Upper lobe of right lung (tissue), 1 donor: ENCODE measurements at places on chromosomes 4 and X. TPM values are rescaled to one million over a fixed set of nuclear protein-coding genes. Genes with fewer than 3 reads are reported as not detected.

DNA sequence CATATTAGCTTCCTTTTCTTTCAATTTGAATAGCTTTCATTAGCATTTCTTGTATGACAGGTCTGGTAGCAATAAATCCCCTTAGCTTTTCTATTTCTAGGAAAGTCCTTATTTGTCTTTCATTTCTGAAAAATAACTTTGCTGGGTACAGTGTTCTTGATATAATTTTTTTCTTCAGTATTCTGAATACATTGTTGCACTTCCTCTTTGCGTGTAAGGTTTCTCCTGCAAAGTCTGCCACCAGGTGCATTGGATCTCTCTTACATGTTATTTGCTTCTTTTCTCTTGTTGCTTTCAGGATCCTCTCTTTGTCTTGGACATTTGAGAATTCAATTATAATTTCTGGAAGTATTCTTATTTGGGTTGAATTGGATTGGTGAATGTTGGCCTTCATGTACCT is 663.7 kb downstream of the GRXCR1 start:
- no peak for DNase-seq
- no peak overlapping the region for H3K27ac ChIP-seq
- no peaks in the 10 kb centered on the region for H3K4me1 ChIP-seq
- H3K4me3 ChIP-seq: no peak overlapping the region
- no peaks in the 10 kb centered on the region for H3K36me3 ChIP-seq
- no peaks in the 10 kb centered on the region for H3K27me3 ChIP-seq

The GABRA4 gene
- total RNA-seq: not detected

GRCh38 chr4:3515646-3516045 is 16.6 kb downstream of the LRPAP1 start:
- no peak for DNase-seq
- H3K36me3 ChIP-seq: peaks cover 85% of the 10 kb centered on the region
- no peaks in the 10 kb centered on the region for H3K4me1 ChIP-seq

The ARMCX1 gene
- 21.7 TPM for total RNA-seq

DNA sequence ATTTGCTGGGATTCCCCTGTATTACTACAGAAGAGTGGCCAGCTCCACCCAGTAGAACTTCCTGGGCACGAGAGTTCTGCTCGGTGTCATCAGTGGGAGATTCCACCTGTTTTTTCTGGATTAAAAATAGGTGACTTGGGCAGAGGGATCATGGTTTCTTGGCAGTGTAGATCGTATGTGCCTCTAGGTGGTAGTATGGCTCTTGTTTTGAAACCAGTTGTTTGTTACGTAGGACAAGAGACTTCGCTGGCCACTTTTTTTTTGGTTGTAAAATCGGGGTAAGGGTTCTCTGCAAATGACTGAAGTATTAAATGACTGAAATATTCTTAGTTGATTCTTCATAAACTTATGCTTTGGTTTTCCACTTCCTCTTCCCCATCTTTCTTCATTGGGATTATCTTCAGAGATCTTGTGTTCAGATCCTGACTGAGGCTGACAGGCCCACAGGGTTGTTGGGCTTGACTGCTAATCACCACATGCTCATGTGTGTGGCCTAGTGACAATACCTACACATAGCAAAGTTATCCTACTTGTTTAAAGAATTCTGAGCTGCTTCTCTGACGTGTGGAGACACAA is 43.8 kb upstream of the WDR1 start:
- DNase-seq: no peak
- no peaks in the 10 kb centered on the region for H3K36me3 ChIP-seq
- no peak overlapping the region for H3K4me3 ChIP-seq
- H3K27ac ChIP-seq: no peak overlapping the region
- no peaks in the 10 kb centered on the region for H3K4me1 ChIP-seq
- H3K27me3 ChIP-seq: no peaks in the 10 kb centered on the region

- H3K27ac ChIP-seq: no peak overlapping the region
- peaks cover 12% of the 10 kb centered on the region for H3K4me1 ChIP-seq
- no peaks in the 10 kb centered on the region for H3K27me3 ChIP-seq
- no peak overlapping the region for H3K4me3 ChIP-seq
- DNase-seq: peak; percentile 42
- peaks cover 36% of the 10 kb centered on the region for H3K36me3 ChIP-seq
Measured at GRCh38 chr4:1297456-1298325, 8.0 kb downstream of the MAEA start.

DNA sequence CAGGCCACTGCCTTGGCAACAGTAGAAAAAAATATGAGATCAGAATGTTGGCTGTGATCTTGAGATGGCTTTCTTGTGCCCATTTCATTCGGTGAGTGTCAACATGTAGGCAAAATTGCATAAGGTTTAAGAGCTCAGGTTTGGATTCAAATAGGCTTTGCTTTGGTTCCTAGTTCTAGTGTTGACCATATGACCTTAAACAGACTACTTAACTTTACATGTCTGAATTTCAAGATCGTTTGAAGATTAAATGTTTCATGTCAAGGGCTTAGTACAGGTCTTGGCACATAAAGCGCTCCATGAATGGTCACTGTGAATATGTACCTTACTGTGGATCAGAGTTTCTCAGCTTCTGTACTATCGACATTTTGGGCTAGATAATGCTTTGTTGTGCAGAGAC is 204.2 kb downstream of the MGST2 start:
- H3K4me3 ChIP-seq: no peak overlapping the region
- no peak overlapping the region for H3K27ac ChIP-seq
- no peak for DNase-seq
- no peaks in the 10 kb centered on the region for H3K36me3 ChIP-seq

DNA sequence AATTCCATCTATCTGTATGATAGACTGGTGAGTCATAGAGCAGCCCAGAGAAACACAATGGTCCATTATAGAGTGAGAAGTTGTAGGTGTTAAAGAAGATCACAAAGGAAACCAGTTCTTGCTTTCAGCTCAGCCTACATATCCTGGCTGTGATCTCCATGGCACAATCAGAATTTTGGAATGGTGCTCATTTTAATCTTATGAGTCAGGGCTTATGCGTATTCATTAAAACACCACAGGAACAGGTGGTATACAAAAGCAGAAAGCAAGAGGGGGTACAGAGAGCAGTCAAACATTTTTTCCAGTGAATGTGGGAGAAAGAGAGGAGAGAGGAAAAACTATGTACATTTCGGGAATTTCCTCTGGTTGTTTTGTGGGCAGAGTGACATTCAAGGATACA is 126.9 kb downstream of the MFAP3L start:
- no peak overlapping the region for H3K27ac ChIP-seq
- no peaks in the 10 kb centered on the region for H3K4me1 ChIP-seq
- H3K4me3 ChIP-seq: no peak overlapping the region
- no peak for DNase-seq
- no peaks in the 10 kb centered on the region for H3K36me3 ChIP-seq
- no peaks in the 10 kb centered on the region for H3K27me3 ChIP-seq

The MAGEA1 gene
- not detected for total RNA-seq

DNA sequence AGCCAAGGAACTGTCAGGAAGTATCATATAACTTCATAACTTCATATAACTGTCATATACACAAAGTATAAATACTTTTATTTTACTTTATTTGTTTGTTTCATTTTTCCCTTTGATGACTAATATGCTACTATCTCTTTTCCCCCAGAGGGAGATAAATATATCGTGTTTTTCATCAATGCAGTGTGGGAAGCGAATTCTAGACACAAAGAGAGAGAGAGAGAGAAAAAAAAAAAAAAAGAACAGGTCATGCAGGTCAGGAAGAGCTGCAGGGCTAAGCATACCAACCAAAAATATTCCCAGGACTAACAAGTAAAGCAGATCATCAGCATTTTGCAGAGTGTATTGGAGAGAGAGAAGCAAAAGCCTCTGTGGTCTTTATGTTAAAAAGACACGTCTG is 1849.2 kb downstream of the STIM2 start:
- no peaks in the 10 kb centered on the region for H3K27me3 ChIP-seq
- H3K27ac ChIP-seq: no peak overlapping the region
- DNase-seq: no peak
- H3K4me1 ChIP-seq: no peaks in the 10 kb centered on the region
- no peaks in the 10 kb centered on the region for H3K36me3 ChIP-seq

The CXCL3 gene
- 9.7 TPM for total RNA-seq

GRCh38 chr4:161604516-161605300 is 559.1 kb downstream of the FSTL5 start:
- H3K4me3 ChIP-seq: no peak overlapping the region
- H3K27me3 ChIP-seq: no peaks in the 10 kb centered on the region
- H3K36me3 ChIP-seq: no peaks in the 10 kb centered on the region
- no peak for DNase-seq
- H3K4me1 ChIP-seq: no peaks in the 10 kb centered on the region

- H3K27ac ChIP-seq: no peak overlapping the region
- no peaks in the 10 kb centered on the region for H3K4me1 ChIP-seq
- H3K4me3 ChIP-seq: no peak overlapping the region
- no peaks in the 10 kb centered on the region for H3K27me3 ChIP-seq
- DNase-seq: no peak
Measured at GRCh38 chr4:74516303-74516702, 71.4 kb downstream of the AREG start.

The RNF128 gene
- total RNA-seq: 18.1 TPM

The CT45A5 gene
- 1.2 TPM for total RNA-seq

GRCh38 chr4:177680308-177680707 is 238.1 kb upstream of the AGA start:
- no peaks in the 10 kb centered on the region for H3K4me1 ChIP-seq
- no peak overlapping the region for H3K4me3 ChIP-seq
- no peaks in the 10 kb centered on the region for H3K36me3 ChIP-seq
- no peak for DNase-seq
- no peaks in the 10 kb centered on the region for H3K27me3 ChIP-seq
- no peak overlapping the region for H3K27ac ChIP-seq

- DNase-seq: no peak
- peaks cover 4% of the 10 kb centered on the region for H3K4me1 ChIP-seq
- H3K36me3 ChIP-seq: peaks cover 16% of the 10 kb centered on the region
Measured at GRCh38 chr4:86818211-86818610, 31.0 kb downstream of the SLC10A6 start.

DNA sequence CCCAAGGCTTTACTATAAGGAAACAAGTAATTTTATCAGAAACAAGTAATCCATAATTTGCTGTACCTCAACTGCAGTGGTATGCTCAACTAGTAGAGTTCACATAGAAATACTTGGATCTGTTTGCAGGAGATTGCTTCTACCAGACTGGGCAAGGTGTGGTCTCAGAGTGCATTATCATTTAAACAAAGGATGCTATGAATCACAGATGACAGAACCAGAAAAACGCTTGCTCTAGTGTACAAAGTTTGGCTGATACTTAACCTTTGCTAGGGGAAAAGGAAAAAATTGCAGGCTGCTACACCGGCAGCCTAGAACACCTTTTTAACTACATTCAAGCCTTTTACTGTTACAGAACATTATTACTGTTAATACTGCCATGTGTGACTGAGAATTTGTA is 97.1 kb downstream of the ENOX2 start:
- no peak overlapping the region for H3K4me3 ChIP-seq
- H3K36me3 ChIP-seq: no peaks in the 10 kb centered on the region
- no peaks in the 10 kb centered on the region for H3K4me1 ChIP-seq
- no peak overlapping the region for H3K27ac ChIP-seq

The TASL gene
- 4.0 TPM for total RNA-seq

GRCh38 chrX:74353984-74354383 is 50.0 kb downstream of the ZCCHC13 start:
- no peaks in the 10 kb centered on the region for H3K27me3 ChIP-seq
- no peaks in the 10 kb centered on the region for H3K36me3 ChIP-seq
- no peak overlapping the region for H3K4me3 ChIP-seq

The RPL36A gene
- total RNA-seq: 133 TPM

DNA sequence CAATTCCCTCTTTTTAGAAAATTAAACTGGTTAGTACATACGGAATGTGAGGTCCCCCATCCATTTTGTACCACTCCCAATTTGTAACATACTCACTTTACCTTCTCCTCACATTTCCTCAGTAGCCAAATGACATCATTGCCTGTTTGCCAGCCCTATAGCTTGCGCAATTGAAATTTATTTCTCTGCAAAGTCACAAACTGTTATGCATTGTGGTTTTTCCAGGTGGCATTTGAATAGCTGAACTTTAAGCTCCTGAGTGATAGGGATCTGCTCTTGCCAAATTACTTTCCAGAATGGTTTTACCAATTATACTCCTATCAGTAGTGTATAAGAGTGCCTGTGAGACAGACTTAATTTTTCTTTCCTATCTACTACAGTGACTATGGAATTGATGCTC is 7.7 kb downstream of the COL4A5 start:
- DNase-seq: no peak
- no peaks in the 10 kb centered on the region for H3K4me1 ChIP-seq
- H3K27me3 ChIP-seq: no peaks in the 10 kb centered on the region
- H3K36me3 ChIP-seq: no peaks in the 10 kb centered on the region
- no peak overlapping the region for H3K27ac ChIP-seq
- H3K4me3 ChIP-seq: no peak overlapping the region
